T-cell (primary cell): ENCODE measurements at places on chromosomes 7 and 10. TPM values are rescaled to one million over a fixed set of nuclear protein-coding genes. Genes with fewer than 3 reads are reported as not detected.

Gene DNAJC30
- 15.8 TPM for total RNA-seq

DNA sequence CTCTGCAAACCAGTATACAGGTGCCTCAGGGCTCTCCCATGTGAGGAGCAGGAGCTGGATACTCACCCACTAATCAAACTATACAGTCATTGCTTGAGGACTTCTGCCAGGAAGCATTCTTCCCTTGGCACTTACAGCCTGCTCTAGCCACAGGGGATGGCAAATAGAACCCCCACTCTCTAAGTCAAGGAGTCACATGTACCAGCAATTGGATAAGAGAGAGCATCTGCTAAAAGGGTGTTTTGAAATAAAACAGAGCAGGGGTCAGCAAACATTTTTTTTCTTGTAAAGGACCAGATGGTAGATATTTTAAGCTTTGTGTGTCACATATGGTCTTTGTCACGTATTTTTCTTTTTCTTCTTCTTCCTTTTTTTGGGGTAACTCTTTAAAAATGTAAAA, 865.2 kb upstream of the GHITM start:
- no peak overlapping the region for H3K4me3 ChIP-seq
- no peak for DNase-seq
- H3K4me1 ChIP-seq, result no peaks in the 10 kb centered on the region
- no peaks in the 10 kb centered on the region for H3K27me3 ChIP-seq

DNA sequence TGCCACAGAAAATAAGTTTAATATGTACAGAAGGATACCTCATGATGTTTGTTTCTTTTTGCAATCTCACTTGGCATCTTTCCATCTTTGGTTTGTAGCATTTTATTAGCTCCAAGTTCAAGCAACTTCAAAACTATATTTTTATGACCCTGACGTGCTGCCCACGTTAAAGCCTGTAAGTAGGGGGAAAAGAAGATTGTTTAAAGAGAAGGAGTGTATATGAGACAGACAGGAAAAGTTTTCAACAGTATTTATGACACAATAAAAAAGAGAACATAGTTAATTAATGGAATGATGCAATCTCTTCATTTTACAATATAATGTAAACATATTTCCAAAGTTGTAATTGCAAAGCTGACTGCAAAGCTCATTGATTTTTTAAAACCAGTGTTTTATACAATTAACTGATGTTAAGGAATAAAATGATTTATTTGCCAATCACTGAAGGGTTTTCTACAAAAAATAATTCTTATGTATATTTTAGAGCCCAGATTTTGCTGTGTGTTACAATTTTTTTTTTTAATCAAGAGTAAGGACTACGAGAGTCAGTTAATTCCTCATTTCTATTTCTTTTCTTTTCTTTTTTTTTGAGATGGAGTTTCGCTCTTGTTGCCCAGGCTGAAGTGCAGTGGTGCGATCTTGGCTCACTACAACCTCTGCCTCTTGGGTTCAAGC, 42.5 kb downstream of the ASZ1 start:
- no peaks in the 10 kb centered on the region for H3K27me3 ChIP-seq
- H3K4me3 ChIP-seq, result no peak overlapping the region
- H3K27ac ChIP-seq, result no peak overlapping the region
- H3K4me1 ChIP-seq, result no peaks in the 10 kb centered on the region
- no peaks in the 10 kb centered on the region for H3K36me3 ChIP-seq
- DNase-seq, result no peak

GRCh38 chr7:36155811-36156361, 2.8 kb downstream of the EEPD1 start:
- no peak overlapping the region for H3K27ac ChIP-seq
- peak overlapping the region; percentile 25 for H3K4me3 ChIP-seq
- peaks cover 16% of the 10 kb centered on the region for H3K4me1 ChIP-seq
- DNase-seq, result no peak
- no peaks in the 10 kb centered on the region for H3K36me3 ChIP-seq
